ENCODE measurements at places on chromosomes 11 and 22.
A peak's percentile ranks its signal among the peaks of the same experiment; 100 is the strongest.

GRCh38 chr11:67604815-67605214, 1.9 kb upstream of the NDUFV1 start:
- DNase-seq, result no peak

DNA sequence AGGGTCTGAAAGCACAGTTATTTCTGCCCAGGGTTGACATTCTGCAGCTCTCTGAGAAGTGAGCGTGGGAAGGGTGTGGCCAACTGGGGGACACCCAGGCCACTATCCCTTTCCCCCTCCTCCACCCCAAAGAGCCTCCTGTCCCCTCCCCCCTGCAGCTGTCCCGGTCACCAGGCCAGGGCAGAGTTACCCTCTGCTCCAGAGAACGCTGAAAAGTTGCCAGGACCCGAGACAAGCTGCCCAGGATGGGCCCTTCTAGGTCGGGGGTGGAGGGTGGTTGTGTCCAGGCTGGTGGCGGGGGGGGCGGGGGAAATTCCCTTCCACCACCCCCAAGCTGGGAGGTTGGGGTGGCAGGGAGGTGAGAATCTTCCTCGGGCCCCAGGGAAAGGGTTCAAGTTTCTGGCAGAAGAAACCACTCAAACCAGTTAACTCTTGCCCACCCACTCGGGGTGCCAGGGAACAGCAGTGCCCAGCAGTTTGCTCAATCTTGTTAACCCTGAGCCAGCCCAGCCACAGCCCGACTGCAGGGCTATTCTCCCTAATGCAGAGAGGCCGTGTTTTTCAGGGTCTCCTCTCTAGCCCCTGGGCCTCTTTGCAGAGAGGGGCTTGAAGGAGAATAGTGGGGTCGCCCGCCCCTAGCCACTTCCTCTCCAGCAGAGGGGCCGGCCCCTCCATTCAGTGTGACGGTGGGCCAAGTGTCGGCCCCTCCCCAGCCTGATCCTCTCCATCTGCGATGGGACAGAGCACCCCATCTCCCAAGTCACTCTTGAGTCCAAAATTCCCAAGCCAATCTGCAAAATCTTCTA, 697 bp downstream of the LGALS1 start:
- DNase-seq, result no peak

DNA sequence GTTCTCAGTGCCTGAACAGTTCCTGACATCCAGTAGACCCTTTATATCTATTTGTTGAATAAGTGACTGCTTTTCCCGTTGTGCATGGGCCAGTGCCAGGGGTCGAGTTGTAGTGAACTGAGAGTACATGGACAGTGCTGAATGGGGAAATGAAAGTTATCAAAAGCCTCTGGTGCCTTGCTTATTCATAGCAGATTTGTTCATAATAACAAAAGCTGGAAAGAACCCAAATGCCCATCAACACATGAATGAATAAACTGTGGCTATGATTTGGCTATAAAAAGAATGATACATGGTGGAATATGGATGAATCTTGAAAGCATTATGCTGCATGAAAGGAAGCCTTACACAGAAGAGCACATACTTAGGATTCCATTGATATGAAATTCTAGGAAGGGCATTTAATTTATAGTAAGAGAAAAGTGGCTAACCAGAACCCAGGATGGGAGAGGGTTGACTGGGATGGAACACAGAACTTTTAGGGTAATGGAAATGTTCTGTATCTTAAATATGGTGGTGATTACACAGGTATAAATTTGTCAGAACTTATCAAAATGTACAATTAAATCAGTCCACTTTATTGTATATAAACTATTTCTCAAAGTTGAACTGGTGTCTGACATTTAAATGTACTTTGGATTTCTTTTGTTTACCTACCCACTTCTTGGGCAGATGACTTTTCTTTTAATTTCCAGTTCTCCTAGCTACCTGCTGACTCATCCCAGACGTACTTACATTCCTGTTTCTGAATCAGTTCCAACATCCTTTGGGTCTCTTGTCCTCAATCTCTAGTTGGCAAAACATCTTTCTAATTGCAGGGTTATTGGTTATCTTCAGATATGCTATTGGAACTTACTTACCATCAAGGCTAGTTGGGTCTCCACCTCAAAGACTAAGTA, 42.8 kb downstream of the PACS1 start:
- DNase-seq, result no peak

DNA sequence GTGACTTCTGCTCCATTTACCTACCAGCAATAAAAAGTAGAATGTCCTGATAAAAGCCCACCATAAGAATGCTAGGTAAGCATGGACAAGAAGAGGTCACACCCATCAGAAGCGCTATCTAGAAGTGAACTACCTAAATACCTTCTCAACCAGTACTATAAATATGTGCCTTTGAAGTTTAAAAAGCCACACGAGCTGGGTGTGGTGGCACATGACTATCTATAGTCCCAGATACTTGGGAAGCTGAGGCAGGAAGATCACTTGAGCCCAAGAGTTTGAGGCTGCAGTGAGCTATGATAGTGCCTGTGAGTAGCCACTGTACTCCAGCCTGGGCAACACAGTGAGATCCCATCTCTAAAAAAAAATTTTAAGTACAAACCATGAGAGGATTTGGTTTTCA, 66.7 kb downstream of the PACSIN2 start:
- no peak for DNase-seq

DNA sequence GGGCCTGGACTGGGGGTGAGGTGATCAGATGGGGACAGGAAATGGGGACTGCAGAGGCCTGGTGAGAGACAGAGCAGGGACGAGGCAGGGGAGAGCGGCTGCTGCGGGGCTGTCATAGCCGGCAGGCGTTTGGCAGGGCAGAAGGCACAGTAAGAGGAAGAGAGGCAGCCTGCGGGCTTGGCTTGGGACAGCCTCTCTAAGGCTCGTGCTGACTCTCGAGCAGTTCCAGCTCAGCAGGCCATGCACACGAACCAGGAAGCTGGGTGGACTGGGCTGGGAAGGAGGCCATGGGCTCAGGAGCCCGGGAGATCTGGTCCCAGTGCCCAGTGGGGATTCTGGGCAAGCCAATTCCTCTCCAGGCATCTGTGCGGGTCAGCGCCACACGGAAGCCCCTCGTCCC, 19.6 kb upstream of the EIF3D start:
- DNase-seq, result no peak

DNA sequence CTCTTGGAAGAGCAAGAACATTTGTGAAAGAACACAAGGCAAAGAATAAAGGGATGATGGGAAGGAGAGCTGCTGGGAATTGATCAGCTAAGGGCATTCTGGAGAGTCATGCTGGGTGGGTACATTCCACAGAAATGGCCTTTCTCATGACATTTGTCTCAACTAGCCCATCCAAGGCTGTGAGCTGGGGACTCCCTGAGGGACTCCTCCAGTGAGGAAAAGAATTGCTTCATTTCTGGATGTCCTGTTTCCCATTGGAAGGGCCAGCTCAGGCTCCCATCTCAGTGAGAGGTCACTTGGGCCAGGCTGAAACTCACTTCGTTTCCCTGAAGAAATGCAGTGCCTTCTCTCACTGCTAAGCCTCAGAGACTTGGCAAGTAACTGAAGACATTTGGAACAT, 106.8 kb downstream of the CD44 start:
- no peak for DNase-seq

DNA sequence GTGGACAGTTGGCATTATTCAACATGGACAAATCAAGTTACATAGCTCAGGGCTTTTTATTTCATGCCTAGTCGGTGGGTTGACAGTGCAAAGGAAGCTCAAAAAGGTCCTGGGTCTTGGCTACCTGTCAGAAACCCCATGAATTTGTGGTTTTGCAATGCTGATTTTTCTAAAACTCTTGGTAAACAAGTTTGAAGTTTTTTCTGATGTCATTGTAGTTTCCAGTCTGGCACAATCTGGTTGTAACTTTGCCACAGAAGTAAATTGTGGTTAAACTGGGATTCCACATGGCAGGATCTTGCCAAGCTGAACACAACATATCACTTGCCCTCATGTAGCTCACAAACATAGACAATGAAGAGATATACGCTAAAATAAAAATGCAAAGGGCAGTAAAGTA, 100.8 kb downstream of the EHF start:
- no peak for DNase-seq

- DNase-seq, result peak; percentile 90
Observed at GRCh38 chr11:125887373-125888324, at the start of gene HYLS1. Gene HYLS1, plus strand, starts transcription at chr11:125887668. Its CDS starts 11,701 bp downstream, at chr11:125899369.

DNA sequence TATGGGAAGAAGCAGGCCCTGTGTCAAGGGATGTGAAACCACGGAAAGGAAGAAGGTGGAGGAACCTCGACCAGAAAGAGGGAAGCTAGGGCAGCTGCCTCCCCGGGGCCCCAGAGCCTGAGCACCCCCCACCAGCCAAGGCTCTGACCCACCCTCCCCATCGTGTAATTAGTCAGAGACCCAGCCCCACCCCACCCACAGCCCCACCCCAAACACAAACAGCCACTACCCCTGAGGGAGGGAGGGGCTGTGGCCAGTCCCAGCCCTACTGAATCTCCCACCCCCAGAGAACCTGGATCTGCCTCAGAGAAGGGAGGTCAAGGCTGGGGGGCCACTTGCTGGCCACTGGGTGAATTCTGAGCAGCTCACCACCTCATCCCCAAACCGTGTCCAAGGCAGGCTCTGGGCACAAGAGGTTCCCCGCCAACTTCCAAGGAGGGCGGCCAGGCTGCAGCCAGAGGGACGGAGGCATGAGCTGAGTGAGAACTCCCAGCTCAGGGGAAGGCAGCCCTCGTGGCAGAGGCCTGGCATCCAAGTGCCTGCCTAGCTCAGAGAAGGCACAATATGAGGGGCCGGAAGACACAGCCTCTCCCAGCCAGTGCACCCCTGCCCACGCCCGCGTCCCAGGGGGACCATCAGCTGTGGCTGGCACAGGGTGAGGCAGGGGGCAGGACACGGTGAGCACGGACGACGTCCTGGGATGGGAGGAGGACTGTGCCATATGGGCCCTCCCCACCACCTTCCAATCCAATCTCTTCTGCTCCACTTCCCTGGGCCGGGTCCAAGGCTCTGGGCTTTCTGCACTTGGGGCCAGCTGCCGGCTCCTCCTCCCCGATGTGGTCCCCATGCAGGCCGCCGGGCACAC, 2.7 kb downstream of the PLXNB2 start:
- no peak for DNase-seq

DNA sequence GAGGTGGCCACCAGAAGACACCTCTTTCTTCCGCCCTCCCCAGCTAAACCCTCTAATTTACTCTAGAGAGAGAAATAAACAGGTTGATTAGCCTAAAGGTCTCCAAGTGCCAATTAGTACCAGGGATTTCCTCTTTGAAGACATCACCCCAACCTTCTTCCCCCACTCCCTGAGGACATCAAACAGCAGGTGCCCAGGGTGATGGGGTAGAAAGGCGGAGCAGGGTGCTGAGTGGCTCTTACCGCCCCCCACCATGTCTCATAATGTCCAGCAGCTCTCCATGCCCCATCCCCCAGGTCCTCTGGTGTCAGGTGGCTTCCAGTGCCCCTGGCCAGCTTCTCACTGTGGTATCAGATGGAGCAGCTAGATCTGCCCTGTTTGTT, 5.3 kb upstream of the GNAZ start:
- no peak for DNase-seq

- DNase-seq, result no peak
Observed at GRCh38 chr11:69890476-69890875, 71.3 kb upstream of the FGF3 start.

- DNase-seq, result no peak
Observed at GRCh38 chr11:27282806-27283205, 80.2 kb downstream of the CCDC34 start.

- no peak for DNase-seq
Observed at GRCh38 chr22:46731246-46732040, 6.6 kb downstream of the CERK start.

GRCh38 chr22:28973352-28973751, 88.3 kb downstream of the C22orf31 start:
- DNase-seq, result no peak

- DNase-seq, result no peak
Observed at GRCh38 chr22:32803738-32804435, 2.4 kb downstream of the TIMP3 start.

DNA sequence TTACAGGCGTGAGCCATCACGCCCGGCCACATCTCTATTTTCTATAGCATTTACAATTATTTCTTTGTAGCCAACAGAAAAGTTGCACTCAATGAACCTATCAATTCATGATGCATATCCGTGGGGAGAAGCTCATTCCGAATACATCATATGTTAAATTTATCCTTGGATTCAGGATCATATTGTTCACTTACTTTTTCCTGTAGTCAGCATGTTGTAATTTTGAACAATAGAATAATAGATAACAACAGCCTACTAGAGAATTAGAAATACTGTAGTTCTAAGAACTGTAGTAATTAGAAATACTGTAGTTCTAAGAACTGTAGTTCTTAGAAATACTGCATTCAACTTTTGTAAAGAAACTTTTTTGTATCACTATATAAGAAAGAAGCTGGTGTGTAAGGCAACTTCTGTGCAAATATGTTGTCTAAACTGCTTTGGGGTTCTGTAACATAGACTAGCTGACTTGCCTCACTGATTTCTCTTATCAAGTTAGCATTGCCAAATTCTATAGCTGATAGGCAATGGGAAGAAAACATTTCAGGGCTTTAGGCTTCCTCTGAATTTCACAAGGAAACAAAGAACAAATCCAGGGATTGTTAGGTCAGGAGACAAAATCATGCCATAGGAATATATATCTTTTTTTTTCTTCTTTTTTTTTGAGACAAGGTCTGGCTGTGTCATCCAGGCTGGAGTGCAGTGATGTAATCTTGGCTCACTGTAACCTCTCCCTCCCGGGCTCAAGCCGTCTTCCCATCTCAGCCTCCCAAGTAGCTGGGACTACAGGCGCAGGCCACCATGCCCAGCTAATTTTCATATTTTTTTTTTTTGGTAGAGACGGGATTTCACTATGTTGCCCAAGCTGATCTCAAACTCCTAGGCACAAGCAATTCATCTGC, 91.9 kb downstream of the CSTPP1 start:
- DNase-seq, result no peak

DNA sequence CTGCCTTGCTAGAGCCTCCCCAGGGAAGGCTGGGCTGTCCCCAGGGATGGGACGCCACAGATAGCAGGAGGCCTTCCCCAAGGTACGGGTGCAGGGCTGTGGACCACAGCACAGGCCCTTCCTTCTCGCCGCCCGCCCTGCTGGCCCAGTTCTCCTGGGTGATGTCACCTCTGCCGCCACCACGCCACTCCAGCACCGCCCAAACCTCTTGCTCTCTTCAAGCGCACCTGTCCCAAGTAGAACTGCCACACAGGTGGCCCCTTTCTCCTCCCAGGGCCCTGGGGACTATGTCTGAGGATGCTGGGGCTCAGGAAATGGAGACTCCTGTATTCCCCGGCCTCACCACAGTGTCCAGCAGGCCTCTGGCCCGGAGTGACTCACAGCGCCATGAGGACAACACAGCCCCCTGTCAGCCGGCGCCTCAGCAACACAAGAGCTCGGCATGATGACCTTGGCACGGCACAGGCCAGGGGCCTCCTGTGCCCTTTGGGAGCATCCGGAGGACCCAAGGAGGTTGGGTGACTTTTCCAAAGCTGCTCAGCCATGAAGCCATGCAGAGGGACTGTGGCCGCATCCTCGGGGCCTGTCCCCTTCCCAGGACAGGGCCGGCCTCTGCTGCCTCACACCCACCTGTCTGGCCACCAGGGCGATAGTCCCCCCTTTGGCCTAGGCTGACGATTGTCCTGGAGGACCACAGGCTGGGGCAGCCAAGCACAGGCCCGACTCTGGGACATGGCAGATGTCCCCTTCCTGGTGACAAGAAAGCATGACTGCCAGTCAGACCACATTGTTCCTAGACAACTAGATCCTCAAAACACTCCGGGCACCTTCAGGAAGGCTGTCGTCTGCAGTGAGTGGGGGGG, 1023.5 kb downstream of the BRD1 start:
- no peak for DNase-seq

GRCh38 chr11:118009864-118010737, 23.9 kb downstream of the IL10RA start:
- no peak for DNase-seq

All from NCI-H187 (cell line).